ENCODE measurements at places on chromosomes 11 and 22.

- DNase-seq: no peak
Observed at GRCh38 chr11:47413908-47414684, 5.7 kb downstream of the SLC39A13 start.

DNA sequence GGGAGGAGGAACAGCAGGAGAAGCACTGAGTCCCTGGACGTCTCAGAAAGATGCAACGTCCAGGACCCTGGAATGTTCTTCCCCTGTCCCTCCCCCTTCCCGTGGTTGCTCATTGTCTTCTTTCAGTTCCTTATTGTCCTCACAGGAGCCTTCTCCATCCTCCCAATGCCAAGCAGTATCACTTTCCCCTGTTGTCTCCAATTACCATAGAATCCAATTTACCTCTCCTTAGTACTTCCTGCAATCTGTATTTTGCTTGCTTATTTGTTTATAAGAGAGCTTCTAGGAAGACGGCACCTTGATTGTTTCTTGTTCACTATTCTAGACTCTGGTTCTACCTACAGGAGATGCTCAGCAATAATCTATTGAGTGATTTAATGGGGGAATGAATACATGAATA, 1273.7 kb downstream of the LRRC4C start:
- DNase-seq: no peak

DNA sequence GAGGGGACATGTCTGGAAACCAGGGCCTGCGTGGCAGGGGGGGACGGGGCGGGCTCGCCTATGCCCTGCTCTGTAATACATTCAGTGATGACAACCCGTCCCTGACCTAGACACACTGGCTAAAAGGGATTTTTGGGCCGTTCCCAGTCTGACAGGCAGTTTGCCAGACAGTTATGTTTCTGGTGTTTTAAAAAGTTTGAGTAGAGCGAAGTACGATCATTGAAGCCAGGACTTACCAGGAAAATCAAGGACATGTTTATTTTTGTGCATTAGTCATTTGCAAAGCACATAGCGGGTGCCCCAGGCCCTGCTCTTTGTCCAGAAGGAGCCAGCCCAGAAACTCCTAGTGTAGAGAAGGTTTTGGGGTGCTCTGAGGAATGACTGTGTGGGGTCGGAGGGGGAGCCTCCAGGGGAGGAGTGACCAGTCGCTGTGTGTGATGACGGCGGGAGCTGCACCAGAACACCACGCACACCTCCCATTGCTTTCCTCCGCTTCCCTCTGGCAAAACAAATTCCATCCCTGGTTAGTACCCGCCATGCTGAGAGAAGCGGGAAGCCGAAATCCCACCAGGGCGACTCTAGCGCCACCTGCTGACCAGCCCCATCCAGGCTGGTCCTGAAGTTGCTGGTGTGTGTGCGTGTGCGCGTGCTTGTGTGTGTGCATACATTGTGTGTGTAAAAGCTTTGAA, 50.8 kb downstream of the FBLN1 start:
- DNase-seq: no peak

DNA sequence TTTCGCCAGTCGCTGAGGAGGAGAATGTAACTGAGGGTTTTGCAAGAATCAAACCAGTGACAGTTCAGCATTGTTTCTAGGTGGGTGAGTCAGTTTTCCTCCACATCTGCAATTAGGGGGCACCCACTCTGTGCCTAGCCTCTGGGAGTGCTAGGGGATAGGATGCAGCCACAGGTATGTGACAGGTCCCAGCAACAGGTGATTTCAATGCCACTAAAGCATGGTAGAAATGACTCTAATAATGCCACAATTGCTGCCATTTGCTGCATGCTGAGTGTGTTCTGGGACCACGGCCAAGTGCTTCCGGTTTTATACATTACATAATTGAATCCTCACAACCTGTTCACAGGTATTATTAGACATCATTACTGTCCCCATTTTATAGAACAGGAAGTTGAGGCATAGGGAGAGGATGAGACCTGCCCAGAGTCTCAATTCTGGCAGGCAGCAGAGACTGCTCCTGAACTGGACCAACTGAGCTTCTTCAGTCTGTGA, 556 bp downstream of the CRYBB2 start:
- DNase-seq: no peak

DNA sequence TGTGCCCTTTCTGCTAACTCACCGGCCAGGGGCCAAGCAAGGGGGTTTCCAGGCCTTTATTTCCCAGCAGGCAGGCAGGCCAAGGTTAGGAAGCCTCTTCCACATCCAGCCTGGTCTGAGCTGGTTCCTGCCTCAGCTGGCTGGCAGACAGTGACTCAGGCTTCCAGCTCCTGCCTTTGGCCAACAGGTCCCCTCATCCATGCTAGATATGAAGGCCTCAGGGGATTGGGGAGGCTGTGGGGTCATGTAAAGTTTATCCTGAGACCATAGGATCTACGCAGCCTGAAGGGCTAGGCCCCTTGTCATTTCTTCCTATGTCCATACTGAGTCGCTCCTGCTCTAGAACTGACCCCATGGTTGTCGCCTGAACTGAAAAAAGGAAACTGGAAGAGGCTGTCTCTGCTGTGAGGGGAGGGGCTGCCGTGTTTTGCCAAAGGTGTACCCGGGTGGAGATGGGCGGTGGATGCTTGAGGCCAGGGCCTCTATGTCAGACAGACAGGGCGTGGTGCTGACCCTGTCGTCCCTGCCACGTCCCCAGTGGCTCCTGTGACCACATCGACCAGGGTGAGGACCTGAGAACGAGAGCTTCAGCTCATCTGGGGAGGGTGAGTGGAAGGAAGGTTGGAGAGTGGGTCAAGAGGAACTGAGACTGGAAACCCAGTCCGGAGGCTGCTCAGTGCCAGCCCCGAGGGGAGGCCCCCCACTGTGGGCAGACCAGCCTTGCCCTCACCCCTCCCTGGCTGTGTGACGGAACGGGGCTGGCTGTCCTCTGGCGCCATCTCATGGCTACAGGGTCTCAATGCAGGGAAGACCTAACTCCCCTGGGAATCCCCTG, 17.0 kb downstream of the P2RY6 start:
- DNase-seq: no peak

DNA sequence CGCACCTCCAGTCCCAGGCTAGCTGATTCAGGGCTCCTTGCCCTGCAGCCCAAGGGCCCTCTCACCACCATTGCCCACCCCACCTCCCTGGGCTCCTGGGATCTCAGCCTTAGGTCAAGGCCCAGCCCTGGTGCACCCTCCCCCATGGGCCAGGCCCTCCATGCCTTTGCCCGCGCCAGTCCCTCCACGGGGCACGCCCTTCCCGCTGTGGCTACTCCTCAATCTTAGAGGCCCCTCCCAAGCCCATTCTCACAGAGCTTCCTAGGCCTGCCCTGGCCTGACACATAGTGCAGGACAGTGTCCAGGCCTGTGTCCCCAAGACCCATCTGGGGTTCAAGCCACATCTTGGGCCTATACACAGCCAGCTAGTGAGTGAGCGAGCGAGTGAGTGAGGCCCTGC, 6.9 kb downstream of the GP1BB start:
- DNase-seq: no peak

GRCh38 chr11:70526116-70527045, 128.1 kb downstream of the CTTN start:
- DNase-seq: no peak

DNA sequence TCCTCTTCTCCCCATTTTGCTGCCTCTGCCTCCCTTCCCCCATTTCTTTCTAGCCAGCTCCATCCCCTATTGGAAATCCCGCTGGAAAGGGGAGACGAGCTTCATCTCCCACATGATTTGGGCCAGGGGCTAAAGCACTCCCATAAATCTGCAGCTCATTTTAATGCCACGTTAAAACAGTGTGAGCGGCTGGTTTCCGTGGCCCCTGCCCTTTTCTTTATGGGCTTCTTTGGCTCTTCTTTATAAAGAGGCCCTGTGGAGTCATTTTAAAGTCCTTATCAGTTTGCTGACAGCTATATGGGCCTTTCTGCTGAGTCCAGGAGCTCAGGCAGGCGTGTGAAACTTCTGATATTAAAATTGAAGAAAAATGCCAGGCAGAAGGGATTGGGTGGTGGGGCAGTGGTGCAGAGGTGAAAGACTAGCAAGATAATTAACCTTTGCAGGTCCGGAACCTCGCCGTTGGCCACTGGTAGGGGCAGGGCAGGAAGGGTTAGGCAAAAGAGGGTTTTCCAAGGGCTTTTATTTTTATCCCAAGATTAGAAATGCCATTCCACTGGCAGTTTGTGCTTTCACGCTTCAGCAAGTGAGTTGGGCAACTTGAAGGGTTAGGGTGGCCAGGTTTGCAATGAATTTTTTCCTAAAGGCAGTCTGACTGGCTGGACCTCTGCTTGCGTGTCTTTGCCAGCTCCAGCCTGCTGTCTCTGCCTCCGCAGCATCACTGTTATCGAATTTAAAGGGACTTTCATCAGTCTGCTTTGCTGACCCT, 44.3 kb downstream of the EXT2 start:
- no peak for DNase-seq

- no peak for DNase-seq
Observed at GRCh38 chr11:118045191-118045590, 31.7 kb upstream of the TMPRSS4 start.

- DNase-seq: no peak
Observed at GRCh38 chr11:66875378-66875777, 18.5 kb downstream of the LRFN4 start.

GRCh38 chr11:14330881-14331280, 28.1 kb downstream of the RRAS2 start:
- DNase-seq: no peak

GRCh38 chr11:35946766-35947165, 2.9 kb downstream of the LDLRAD3 start:
- no peak for DNase-seq

GRCh38 chr11:68948496-68948895, 32.3 kb downstream of the MRGPRD start:
- no peak for DNase-seq

- DNase-seq: no peak
Observed at GRCh38 chr11:94142308-94143281, 14.0 kb downstream of the PANX1 start.

GRCh38 chr11:76553554-76554476, 109.0 kb downstream of the EMSY start:
- DNase-seq: no peak

DNA sequence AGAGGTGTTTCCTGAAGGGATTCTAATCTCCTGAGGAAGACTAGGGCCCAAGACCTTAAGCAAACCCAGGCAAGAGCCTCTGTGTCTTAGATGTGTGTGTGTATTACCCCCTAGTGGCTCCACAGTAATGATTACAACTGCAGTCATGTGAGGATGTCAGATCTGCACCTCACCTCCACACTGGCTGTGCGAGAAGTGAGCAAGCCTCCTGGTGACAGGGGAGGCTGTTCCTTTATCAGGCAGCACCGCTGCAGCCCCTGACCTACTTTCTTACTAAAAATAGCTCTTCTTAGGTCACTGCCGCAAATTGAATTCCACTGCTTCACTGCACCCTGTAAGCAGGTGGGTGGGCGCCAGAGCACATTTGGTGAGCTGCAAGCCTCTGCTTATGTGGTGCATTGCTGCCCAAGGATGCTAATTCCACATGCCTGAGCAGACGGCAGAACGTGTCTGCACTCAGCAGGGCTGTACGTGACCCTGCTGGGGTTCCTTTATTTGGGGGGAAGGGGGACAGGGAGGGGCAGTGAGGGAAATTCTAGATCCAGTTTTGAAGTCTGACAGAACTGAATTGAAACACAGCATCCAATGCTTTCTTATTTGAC, 112.4 kb downstream of the KCNC1 start:
- no peak for DNase-seq

- no peak for DNase-seq
Observed at GRCh38 chr11:83865636-83866461, 579.7 kb upstream of the CCDC90B start.

GRCh38 chr11:110919241-110919922, 207.1 kb upstream of the ARHGAP20 start:
- DNase-seq: no peak

GRCh38 chr11:71266114-71266833, 13.9 kb upstream of the SHANK2 start:
- DNase-seq: no peak

DNA sequence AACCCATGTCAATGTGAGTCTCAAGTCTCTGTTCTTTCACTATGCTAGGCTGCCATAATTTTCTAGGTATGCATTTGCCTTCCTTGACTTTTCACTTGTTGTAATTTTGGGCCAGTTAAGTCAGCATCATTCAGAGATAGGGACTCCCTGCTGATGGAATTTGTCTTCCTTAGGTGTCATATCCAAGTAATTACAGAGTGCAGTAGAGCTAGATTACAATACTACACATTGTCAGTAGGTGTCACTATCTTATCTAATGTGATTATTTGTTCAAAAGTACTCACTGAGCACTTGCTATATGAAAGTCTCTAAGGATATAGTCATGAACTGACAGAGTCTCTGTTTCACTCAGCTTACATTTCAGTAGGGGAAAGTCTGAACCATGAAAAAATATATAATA, 25.0 kb upstream of the SYN3 start:
- no peak for DNase-seq

DNA sequence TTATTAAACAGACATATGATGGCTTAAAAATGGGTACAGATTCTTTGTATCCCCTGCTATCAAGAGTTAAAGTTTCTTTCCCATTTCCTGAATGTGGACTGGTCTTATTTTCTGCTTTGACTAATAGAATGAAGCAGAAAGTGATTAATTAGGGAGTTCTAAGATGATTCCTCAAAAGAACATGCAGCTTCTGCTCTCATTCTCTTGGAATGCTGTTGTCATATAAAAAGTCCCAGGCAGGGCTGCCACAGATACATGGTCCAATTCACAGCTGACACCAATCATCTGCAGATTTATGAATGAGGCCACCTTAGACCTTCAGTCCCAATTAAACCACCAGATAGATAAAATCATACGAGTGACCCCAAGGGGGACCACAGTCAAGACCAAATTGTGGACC, 844.5 kb upstream of the RAG2 start:
- no peak for DNase-seq

GRCh38 chr11:118170882-118171268, 5.6 kb downstream of the SCN2B start:
- no peak for DNase-seq

DNA sequence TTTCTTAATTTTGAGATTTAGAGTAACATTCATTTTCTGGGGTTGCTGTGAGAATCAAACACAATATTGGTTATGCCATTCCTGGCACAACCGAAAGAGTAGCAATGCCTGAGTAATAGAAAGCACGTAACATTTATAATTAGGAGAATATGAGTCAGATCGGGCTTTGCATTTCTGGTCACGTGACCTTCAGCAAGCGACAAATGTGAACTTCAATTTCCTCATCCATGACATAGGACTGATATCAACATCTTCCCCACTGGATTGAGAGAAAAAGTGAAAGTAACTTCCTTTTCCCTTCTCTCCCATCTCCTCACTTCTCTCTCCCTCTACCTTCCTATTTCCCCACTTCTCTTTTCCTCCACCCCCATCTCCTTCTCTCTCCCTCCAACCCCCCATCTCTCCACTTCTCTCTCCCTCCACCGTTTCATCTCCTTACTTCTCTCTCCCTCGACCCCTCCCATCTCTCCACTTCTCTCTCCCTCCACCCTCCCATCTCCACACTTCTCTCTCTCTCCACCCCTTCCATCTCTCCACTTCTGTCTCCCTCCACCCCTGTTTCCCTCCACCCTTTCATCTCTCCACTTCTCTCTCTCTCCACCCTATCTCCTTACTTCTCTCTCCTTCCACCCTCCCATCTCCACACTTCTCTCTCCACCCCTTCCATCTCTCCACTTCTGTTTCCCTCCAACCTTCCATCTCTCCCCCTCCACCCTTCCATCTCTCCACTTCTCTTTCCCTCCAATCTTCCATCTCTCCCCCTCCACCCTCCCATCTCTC, 33.5 kb upstream of the CAT start:
- DNase-seq: no peak

- DNase-seq: no peak
Observed at GRCh38 chr22:44217346-44217745, 36.6 kb downstream of the PARVG start.
